Spleen (tissue), 13 donors: ENCODE measurements at places on chromosomes 3 and 15. TPM values are rescaled to one million over a fixed set of nuclear protein-coding genes. Genes with fewer than 3 reads are reported as not detected.

Gene IGF1R
- 84.2 TPM for total RNA-seq

Gene TMCO5A
- total RNA-seq: not detected

Gene GRM7
- total RNA-seq: not detected

- DNase-seq: no peak
- no peak overlapping the region for H3K27ac ChIP-seq
- no peak overlapping the region for H3K4me3 ChIP-seq
- no peaks in the 10 kb centered on the region for H3K36me3 ChIP-seq
- no peaks in the 10 kb centered on the region for H3K27me3 ChIP-seq
- no peaks in the 10 kb centered on the region for H3K4me1 ChIP-seq
Measured at GRCh38 chr3:189269365-189269764, 97.6 kb downstream of the TPRG1 start.

DNA sequence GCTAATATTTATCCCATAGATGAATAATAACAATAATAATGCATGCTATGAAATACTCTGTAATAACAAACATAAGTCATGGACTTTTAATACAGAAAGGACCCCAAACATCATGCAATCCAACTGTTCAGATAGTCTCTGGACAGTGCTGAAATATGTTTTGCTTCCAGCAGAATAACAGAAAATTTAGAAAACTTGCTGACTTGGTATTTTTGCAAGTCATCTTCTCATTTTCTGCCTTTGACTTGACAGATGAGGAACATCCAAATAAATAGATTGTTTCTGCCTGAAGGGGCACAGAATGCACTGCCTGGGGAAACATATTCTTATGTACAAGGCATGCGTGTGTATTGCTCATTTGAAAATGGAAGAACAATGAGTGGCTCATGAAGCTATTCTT lies 442.4 kb upstream of the GRM7 start:
- H3K4me3 ChIP-seq: no peak overlapping the region
- no peak overlapping the region for H3K27ac ChIP-seq
- no peaks in the 10 kb centered on the region for H3K4me1 ChIP-seq
- no peak for DNase-seq

GRCh38 chr3:162492446-162493081 lies 996.0 kb downstream of the OTOL1 start:
- no peak for DNase-seq
- no peak overlapping the region for H3K4me3 ChIP-seq
- H3K36me3 ChIP-seq: no peaks in the 10 kb centered on the region
- no peaks in the 10 kb centered on the region for H3K27me3 ChIP-seq

DNA sequence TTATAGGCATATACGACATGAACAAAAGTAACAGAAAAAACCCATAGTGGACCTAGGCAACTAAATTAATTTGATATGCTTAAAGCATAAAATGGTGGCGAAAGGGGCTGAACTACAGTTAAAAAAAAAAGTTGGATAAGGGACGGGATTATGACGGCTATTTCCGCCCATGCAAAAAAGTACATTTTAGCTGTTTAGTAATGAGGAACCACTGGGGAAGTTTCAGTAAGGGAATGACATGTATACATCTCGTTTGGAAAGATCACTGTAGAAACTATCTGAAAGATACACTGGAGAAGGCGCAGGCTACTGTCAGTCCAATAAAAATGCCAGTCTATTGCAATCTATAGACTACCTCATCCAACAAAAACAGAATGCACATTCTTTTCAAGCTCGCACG lies 65.6 kb downstream of the ZNF148 start:
- H3K4me1 ChIP-seq: peaks cover 21% of the 10 kb centered on the region
- no peak overlapping the region for H3K4me3 ChIP-seq
- H3K27ac ChIP-seq: no peak overlapping the region
- H3K27me3 ChIP-seq: no peaks in the 10 kb centered on the region

- no peaks in the 10 kb centered on the region for H3K27me3 ChIP-seq
- no peak overlapping the region for H3K27ac ChIP-seq
- DNase-seq: no peak
- H3K4me3 ChIP-seq: no peak overlapping the region
Measured at GRCh38 chr3:72614394-72615074, 233.7 kb downstream of the SHQ1 start.

DNA sequence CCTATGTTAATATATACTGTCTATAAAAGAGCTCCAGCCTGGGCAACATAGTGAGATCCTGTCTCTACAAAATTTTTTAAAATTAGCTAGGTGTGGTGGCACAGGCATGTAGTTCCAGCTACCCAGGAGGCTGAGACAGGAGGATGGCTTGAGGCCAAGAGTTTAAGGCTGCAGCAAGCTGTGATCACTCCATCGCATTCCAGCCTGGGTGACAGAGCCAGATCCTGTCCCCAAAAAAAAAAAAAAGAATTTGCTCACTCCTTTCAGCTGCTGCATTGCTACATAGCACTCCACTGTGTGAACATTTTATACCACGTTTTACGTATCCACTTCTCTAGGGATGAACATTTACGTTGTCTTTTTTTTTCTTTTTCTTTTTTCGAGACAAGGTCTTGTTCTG lies 6.0 kb upstream of the TSEN2 start:
- no peak for DNase-seq
- no peaks in the 10 kb centered on the region for H3K27me3 ChIP-seq
- H3K4me1 ChIP-seq: peaks cover 26% of the 10 kb centered on the region
- no peak overlapping the region for H3K4me3 ChIP-seq

Gene WDR72
- total RNA-seq: not detected

GRCh38 chr3:108554913-108555571 lies 34.2 kb downstream of the CIP2A start:
- H3K27ac ChIP-seq: no peak overlapping the region
- no peak overlapping the region for H3K4me3 ChIP-seq
- no peaks in the 10 kb centered on the region for H3K27me3 ChIP-seq
- no peak for DNase-seq
- H3K36me3 ChIP-seq: no peaks in the 10 kb centered on the region
- H3K4me1 ChIP-seq: peaks cover 16% of the 10 kb centered on the region

Gene CCR5
- 11.4 TPM for total RNA-seq

- peak overlapping the region; percentile 23 for H3K27ac ChIP-seq
- H3K27me3 ChIP-seq: no peaks in the 10 kb centered on the region
- DNase-seq: no peak
- H3K4me1 ChIP-seq: peaks cover 32% of the 10 kb centered on the region
Measured at GRCh38 chr15:89123181-89123525, 34.9 kb downstream of the ABHD2 start.

GRCh38 chr3:8456412-8456811 lies 45.2 kb upstream of the LMCD1 start:
- peak overlapping the region; percentile 18 for H3K27ac ChIP-seq
- no peak for DNase-seq
- H3K36me3 ChIP-seq: no peaks in the 10 kb centered on the region
- H3K4me1 ChIP-seq: no peaks in the 10 kb centered on the region

DNA sequence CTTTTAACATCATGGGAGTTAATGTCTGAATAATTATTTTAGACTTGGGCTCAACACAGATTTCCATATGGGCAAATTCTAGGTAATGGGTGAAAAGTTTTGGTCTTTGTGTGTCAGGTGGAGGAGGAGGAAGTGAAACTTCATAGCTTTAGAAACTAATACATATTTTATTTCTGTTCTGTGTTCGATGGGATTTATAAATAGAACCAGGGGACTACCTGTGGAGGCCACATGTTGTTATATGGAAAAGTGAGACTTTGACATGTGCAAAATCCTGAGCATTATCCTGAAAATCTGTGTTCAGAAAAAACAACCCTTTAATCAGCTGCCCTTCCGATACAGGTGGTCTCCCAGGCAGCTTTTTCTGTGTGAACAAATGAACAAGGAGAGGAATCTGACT lies 209.5 kb downstream of the SOX2 start:
- no peaks in the 10 kb centered on the region for H3K4me1 ChIP-seq
- no peaks in the 10 kb centered on the region for H3K36me3 ChIP-seq
- H3K27me3 ChIP-seq: no peaks in the 10 kb centered on the region
- no peak overlapping the region for H3K4me3 ChIP-seq

- H3K27ac ChIP-seq: no peak overlapping the region
- no peaks in the 10 kb centered on the region for H3K4me1 ChIP-seq
- H3K4me3 ChIP-seq: no peak overlapping the region
- no peaks in the 10 kb centered on the region for H3K36me3 ChIP-seq
Measured at GRCh38 chr3:184455991-184456390, 76.1 kb downstream of the CHRD start.

Gene PPP1R14D
- total RNA-seq: not detected

Gene TRANK1
- 75.6 TPM for total RNA-seq

Gene OR5K2
- not detected for total RNA-seq

- H3K4me3 ChIP-seq: no peak overlapping the region
- DNase-seq: no peak
- no peak overlapping the region for H3K27ac ChIP-seq
- no peaks in the 10 kb centered on the region for H3K4me1 ChIP-seq
- H3K36me3 ChIP-seq: no peaks in the 10 kb centered on the region
Measured at GRCh38 chr3:148758303-148758884, 60.7 kb downstream of the AGTR1 start.

GRCh38 chr15:91243826-91244225 lies 143.8 kb downstream of the SV2B start:
- H3K36me3 ChIP-seq: no peaks in the 10 kb centered on the region
- no peak overlapping the region for H3K4me3 ChIP-seq
- H3K27ac ChIP-seq: no peak overlapping the region
- DNase-seq: no peak
- H3K27me3 ChIP-seq: peaks cover 36% of the 10 kb centered on the region
